ENCODE measurements at places on chromosomes 1 and 21. TPM values are rescaled to one million over a fixed set of nuclear protein-coding genes. Genes with fewer than 3 reads are reported as not detected.

Gene OPRD1
- total RNA-seq = 0.60 TPM

Gene BCL2L15
- total RNA-seq = 4.5 TPM

Gene ZNF683
- not detected for total RNA-seq

Gene ITLN2
- total RNA-seq = not detected

Gene TNFAIP8L2
- 0.45 TPM for total RNA-seq

Gene MYOC
- total RNA-seq = 0.12 TPM

Gene MX2
- 2.3 TPM for total RNA-seq

Gene MEX3A
- 48.8 TPM for total RNA-seq

Gene KCNH1
- 0.54 TPM for total RNA-seq

Gene TNFRSF25
- 24.4 TPM for total RNA-seq

Gene USP33
- 33.5 TPM for total RNA-seq

Gene DNM3
- 0.42 TPM for total RNA-seq

Gene NKAIN1
- total RNA-seq = 1.9 TPM

Gene BLACAT1
- total RNA-seq = 0.56 TPM

Measured in cardiac muscle cell (in vitro differentiated cells and primary cell).